ENCODE measurements at places on chromosomes 16 and 17.

DNA sequence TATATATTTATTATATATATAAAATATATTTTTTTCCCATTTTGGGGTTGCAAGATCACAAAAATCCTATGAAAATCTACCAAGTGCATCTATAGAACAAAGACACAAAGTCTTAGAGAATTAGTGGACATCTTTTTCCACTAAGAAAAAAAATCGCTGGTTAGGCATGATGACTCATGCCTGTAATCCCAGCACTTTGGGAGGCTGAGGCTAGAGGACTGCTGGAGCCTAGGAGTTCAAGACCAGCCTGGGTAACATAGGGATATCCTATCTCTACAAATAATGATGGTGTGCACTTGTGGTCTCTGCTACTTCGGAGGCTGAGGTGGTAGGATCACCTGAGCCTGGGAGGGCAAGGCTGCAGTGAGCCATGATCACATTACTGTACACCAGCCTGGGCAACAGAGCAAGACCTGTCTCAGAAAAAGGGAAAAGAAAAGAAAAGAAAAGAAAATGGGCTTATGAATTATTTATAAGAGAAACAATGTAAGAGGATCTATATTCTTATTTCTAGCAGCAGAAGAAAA lies 185.1 kb upstream of the PSMD7 start:
- DNase-seq: no peak

- DNase-seq: no peak
These were observed 162.6 kb upstream of the PLCG2 start for GRCh38 chr16:81616321-81617020.

- DNase-seq: no peak
These were observed 3.4 kb upstream of the C17orf50 start for GRCh38 chr17:35757243-35757642.

DNA sequence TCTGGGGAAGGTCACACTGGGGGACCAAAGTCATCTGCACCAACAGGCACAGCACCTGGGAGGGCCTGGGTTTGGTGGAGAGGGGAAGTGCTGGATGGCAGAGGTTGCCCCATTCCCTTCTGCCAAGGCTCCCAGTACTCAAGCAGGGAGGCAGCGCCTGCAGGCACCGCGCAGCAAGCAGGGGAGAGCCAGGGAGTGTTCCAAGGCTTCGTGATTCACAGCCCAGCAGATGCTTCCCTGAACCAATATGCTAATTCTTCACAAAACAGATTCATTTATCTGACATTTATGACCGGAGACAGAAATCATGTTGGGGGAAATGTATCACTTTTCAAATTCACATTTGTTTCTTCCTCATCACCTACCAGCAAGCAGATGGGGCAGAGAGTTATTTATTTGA lies 13.4 kb upstream of the CDH5 start:
- DNase-seq: no peak

DNA sequence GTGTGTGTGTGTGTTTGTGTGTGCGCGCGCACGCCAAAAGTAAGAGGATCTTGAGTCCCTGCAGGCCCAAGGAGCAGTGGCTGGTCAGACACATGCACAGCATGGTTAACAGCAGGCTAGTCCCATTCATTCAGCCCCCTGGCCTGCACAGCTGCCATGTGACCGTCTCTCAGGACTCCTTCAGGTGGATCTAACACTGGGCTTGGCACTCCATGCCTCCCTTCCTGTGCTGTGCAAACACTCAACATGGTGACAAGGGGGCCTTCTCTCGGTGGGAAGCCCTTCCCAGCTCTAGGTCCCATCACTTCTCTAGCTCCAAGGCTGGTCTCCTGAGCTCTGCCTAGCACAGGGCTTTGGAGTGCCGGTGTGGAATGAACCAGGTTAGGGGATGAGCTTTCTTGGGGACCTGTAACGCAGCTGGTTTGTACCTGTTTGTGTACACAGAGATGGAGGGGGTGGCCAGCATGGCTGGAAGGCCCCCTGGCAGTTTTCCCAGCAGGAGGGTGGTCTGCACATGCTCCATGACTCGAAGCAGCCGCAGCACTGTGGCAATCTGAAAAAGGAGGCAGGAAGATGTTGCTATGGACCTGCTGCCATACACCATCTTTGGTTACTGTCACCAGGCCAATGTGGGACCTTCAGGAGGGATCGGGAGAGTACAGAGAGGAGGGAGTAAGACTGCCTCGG lies 69.4 kb upstream of the GCSH start:
- no peak for DNase-seq

GRCh38 chr17:34356194-34356593 lies at the start of gene CCL13:
Gene CCL13, plus strand, starts transcription at chr17:34356480. Its CDS starts 47 bp downstream, at chr17:34356527.
- DNase-seq: no peak

GRCh38 chr17:36849871-36850348 lies 87.4 kb upstream of the LHX1 start:
- no peak for DNase-seq

- no peak for DNase-seq
These were observed 668.8 kb downstream of the WWOX start for GRCh38 chr16:78768226-78768625.

- no peak for DNase-seq
These were observed 4.4 kb downstream of the ZC3H7A start for GRCh38 chr16:11792410-11793241.

DNA sequence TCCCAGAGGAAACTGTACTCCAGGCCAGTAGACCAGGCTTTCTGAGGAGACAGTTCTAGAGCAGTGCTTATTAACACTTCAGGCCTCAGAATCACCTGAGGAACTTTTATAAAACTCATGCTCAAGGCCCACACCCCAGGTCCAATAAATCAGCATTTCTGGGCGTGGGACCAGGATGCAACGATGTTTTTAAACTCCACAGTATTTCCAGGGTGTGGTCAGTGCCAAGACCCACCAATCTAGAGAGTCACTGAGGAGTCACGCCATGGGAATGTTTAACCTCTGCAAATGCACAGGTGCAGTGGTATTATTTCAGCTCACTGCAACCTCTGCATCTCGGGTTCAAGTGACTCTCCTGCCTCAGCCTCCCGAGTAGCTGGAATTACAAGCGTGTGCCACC lies 3.9 kb upstream of the TRPV1 start:
- DNase-seq: no peak

DNA sequence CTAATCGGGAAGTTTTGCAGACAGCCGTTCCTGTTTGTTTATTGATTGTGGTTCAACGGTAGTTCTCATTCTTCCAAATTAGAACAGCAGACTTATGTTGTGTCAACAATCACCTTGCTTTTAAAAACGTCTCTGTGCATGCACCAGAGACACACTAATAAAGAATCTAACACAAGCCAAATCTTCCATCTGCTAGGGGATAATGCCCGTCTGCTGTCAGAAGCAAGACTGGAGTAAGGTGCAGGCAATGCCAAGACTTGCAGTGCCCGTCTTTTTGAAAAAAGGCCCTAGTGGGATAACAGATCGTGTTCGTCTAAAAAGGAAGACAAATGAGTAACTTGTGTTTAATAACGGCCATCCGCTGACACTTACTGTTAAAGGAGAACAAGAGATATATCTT lies 158.4 kb downstream of the KCNJ2 start:
- no peak for DNase-seq

DNA sequence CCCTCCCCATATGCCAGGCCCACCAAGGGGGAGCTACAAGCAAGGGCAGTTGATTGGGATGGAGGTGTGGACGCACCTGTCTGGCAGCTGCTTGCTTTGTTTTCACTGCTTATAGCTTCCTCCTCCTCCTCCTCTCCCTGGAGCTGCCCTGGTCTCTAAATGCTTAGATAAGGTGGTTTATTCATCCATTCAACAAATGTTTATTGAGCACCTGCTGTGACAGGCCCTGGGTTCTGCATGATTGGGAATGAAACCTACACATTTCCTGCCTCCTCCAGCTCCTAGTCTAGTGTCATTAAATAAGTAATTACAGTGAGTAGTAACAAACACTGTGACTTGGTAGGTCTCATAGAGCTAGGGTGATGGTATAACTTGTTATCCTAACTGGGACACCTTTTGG lies 17.4 kb upstream of the MAP3K14 start:
- DNase-seq: no peak

DNA sequence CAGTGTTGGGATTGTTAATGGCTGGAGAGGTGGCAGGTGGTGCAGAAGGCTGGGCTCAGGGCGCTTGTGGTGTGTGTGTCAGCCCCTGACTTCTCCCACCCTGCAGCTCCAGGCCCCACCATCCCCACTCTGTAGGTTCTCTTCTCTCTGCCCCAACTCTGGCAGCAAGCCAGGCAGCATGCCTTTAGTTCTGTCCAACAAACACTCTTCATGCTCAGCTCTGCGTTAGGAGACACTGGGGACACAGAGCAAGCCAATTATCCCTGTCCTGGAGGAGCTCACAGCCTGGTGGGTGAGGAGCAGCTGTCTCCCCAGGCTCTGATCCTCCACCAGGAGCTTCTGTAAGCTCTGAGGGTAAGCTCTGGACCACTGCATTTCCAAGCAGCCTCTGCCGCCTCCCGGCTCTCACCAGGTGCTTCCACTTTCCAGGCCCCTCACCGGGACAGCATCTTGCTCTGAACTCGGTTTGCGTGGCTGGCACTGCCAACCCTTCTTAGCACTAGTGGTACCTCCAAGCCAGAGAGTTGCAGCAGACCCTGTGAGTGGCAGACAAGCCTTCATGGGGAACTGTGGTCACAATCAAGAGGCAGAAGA lies 34.3 kb upstream of the WSCD1 start:
- no peak for DNase-seq

- no peak for DNase-seq
These were observed at the start of gene HOXB7 for GRCh38 chr17:48610282-48611211. Gene HOXB7, minus strand, starts transcription at chr17:48611017. Its CDS starts 99 bp downstream, at chr17:48610918.

DNA sequence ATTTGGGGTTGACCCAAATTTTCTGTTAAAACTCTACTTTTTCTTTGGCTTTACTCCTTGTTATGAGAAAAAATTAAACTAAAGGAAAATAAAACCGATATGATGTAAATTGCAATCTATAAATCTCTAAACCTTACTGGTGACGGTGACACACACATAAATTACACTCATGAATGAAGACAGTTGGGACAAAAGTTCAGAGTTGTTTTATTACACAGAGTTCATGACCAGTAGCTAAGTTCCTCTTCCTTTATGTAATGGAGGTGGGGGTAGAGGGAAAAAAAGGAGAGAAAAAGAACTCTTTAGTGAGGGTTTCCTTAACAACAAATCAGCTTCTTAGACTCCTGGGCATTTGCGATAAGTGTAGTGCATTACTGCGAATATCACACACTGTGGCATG lies 220.7 kb downstream of the KCNJ2 start:
- no peak for DNase-seq

- no peak for DNase-seq
These were observed 338.1 kb downstream of the SEC14L1 start for GRCh38 chr17:77478899-77479298.

GRCh38 chr17:38922538-38923297 lies 2.7 kb upstream of the LASP1NB start:
- no peak for DNase-seq

DNA sequence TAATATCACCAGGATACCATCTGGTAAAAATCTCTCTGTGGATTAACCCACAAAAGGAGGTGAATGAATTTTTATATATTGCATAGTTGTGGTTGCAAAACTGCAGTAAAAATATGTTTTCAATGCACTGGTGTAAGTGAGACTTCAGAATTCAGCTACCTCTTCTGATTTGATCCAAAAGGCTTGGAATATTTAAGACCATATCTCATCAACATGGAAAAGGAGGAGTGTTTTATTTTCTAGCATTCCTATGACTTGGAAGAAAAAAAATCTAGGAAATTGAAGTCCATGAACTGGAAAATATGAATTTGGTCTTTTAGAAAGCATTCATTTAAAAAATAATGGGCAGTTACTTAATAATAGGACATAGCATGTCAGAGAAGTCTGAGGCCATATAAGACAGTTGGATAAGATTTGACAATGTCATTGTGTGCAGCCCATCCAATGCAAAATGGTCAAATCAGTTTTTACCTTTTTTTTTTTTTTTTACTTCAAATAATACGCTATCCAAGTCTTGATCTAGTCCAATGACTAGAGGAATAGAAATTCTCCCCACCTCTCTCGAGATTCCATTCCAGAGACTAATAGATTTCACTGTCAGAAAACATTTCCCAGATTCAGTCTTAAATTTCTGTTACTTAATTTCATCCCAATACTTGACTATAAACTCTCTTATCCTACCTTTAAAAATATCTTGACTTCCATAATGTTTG lies 364.9 kb upstream of the PMFBP1 start:
- DNase-seq: no peak
